NCI-H524 treated with DMSO at 0.1 percent for 48 hours (cell line): ENCODE measurements at places on chromosomes 1 and 21.

GRCh38 chr1:223714849-223715603 lies 2.7 kb downstream of the CAPN2 start:
- DNase-seq: peak; percentile 30

DNA sequence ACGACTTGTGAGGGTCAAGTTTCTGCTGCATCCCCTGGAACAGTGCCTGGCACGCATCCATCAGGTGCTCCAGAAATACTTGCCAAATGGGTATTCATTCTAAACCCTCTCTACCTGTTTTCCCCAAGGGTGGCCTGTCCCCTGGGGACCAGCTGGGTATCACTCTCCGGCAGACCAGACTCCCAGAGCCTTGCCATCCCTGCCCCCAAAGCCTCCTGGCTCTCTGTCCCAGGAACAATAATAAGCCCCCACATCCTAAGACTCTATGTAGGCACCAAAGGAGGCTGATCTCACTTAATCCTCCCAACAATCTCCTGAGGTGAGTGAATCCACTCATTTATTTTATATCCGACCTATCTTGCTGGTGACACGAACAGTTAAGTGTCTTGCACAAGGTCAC lies 96.7 kb downstream of the MRPL37 start:
- peak; percentile 69 for DNase-seq

DNA sequence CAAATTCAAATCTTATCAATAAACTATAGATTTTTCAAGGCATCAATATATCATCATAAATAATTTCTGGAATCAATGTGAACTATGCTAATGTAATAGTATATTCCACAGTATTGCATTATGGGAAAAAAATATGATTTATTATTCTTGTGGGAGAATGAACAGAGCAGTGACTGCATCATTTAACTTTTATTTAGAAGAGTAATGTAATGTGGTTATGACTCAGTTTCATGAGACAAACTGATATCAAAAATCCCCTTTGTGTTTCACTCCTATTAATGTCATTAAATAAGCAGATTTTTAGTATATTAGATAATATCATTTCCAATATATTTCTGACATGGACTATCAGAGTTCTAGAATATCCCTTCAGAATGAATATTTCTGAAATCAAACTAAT lies 187.6 kb downstream of the LRRC40 start:
- DNase-seq: no peak

DNA sequence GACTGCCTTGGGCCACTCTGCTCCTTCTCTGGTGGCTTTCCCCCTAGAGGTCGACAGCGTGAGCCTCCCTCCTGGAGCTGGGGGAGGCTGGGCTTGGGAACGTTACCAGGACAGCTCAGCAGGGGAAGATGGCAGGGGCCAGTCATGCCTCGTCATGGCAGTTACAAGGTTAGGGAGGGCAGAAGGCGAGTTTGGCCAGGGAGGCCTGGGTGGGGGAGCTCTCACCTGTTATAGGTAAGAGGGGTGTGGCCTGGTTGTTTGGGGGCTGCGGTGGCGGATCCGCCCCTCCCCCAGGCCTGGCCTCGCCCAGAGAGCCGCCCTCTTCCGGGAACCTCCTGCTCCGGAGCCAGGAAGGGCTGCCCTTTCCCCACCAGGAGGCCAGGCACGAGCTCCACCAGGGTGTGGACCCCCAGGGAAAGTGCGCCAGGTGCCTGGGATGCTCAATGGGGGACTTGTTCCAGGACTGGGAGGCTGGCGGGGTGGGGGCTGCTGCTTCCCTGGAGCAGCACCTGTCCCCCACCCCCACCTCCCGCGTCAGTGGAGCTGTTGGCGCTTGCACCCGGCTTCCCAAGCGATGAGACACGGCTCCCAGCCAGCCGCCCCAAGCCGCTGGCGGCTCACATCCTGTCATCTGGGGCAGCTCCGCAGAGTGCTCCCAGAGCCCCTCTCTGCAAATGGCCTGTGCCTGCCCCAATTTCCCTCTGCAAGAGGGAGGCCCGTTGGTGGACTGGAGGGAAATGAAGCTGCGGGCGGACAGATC lies 23.6 kb upstream of the PKP1 start:
- no peak for DNase-seq

GRCh38 chr1:165899461-165899941 lies 72.1 kb downstream of the UCK2 start:
- no peak for DNase-seq

- DNase-seq: no peak
Observed at GRCh38 chr1:28326515-28326914, 2.3 kb upstream of the MED18 start.

DNA sequence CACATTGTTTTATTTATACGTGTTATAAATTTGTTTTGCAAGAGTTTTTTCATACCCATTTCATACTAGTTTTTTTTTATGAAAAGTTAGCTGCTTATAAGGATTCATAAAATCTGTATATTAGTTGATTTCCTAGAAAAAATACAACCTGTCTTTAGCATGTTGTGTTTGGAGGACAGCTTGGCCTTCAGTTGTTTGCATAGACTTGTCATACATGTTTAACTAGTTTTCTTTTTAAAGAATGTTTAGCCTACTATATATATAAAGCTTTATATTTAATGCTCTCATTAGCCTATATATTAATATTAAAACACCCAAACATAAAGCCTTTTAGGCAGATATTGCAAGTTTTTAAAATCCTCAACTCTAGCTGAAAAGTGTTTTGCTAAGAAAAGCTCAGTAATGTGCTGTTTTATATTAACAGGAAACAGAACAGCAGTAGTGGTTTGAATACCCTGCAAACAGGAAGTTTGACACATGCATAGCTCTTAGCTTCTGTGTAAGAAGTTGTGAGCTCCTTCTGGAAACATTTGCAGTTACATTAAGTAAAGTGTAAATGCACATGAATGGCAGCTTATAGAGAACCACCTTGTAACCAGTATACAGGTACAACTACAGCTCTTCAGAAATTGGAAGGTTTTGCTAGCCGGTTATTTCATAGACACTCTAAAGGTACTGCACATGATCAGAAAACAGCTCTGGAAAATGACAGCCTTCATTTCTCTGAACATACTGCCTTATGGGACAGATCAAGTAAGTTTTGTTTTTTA lies at the start of gene PRKACB:
Gene PRKACB, plus strand, starts transcription at position 476 of the 770 bp plus-strand sequence. Its CDS starts 91 bp downstream, at position 567.
- no peak for DNase-seq

DNA sequence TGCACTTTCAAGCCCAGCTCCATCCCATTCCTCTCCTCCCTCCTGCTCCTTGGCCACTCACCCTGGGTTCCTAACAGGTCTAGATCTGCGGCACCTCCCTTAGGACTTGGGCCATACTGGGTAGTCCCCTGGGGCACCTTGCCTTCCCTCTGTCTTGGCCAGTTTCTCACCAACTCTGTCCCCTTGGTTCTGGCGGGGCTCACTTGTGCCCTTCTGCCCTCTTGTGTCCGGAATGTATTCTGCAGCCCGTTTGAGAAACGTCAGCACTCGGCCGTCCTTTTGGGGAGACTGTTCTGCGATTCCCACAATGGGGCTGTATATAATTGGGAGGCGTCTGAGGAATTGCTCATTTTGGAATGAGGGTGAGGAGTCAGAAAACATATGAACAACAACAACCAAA lies 162.4 kb downstream of the ZSCAN20 start:
- DNase-seq: no peak

DNA sequence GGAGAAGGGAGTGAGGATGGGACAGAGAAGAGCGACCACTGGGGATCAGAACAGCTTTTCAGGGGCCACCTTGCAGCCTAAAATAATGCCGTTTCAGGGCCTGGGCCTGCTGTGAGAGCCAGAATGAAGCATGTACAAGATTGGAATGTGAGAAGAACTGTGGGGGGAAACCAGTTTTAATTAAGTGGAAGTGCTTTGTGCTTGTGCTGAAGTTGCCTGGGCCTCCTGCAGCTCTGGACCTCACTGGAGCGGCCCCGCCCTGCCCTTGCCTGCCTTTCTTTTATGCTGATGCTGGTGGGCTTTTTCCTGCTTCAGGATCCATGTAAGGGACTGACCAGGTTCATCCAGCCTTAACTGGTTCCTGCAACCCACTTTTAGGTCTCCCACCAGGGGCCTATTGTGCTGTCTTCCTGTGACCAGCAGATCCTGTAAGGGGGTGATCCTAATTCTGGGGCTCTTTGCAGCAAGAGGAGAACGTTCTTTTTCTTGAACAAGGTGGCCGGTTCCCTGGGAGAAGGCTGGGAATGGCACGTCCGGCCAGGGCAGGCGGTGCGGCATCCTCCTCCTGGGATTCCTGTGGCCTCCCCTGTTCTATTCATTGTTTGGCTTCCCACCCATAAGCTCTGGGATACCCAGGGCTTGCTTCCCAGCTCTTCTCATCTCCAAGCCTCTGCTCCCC lies 3.2 kb downstream of the C1orf226 start:
- DNase-seq: no peak

GRCh38 chr21:45975020-45975666 lies 6.4 kb upstream of the COL6A1 start:
- DNase-seq: no peak

DNA sequence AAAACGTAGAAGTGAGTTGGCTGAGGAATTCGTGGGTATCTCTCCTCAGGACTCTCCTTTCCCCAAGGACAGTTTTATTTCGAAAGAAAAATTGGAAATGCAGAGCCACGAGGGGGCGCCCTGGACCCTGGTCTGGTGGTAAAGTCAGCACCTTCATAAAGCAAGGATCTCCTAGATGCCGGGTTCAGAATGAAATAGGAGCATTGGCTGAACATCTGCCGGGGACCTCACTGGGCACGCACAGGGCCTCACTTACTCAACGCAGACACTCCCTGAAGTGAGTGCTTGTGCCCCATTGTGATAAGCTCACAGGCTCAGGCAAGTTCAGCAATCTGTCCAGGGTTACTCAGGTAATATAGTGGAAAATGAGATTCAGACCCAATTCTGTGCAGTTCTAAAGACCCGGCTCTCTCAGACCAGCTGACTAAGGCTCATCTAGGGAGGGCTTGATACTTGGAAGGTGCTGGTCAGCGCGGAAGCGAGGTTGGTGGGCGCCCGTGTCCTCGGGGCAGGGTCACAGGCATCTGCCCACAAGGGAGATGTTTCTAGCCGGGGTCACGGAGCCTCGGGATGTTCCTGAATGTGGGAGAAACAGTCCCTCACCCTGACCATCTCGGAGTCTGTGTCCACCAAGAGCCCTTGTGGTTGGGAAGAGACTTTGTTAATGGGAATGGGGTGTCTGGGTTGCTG lies 55.7 kb upstream of the ETV3 start:
- DNase-seq: peak; percentile 14

- no peak for DNase-seq
Observed at GRCh38 chr1:227447531-227447990, 115.8 kb upstream of the ZNF678 start.

DNA sequence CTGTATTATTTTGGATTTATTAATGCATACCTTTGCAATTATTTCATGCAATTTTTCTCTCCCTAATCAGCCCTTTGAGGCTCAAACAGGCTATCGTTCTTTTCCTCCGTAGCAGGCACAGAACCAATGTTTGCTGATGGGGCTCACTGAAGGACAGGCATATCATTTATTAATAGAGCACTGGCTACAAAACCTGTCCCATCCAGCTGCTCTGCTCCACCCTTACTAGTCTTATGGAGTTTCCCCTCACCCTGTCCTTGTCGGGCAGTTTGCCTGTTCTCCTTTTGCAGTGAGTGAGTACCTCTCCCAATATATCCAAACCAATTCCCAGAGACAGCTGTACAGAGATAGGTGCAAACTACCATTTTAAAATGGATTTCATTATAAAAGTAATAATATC lies 16.6 kb upstream of the FCAMR start:
- no peak for DNase-seq

DNA sequence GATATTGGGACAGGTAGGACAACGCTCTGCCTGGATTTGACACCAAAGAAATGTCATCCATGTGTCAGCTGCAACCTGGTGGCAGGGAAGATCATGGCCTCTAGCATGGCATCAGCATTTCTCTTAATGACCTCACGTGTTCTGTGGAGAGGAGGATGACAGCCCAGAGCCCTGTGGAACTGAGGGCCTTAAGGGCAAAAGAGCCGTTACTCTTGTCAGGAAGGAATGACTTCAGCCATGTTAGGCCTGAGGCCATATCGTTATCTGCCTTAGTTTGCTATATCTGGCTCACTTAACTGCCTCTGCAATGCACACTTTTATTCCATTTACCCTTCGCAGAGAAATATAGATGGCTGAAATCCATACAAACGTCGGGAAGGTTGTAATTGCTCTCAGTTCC lies 83.2 kb upstream of the PBX1 start:
- DNase-seq: no peak

DNA sequence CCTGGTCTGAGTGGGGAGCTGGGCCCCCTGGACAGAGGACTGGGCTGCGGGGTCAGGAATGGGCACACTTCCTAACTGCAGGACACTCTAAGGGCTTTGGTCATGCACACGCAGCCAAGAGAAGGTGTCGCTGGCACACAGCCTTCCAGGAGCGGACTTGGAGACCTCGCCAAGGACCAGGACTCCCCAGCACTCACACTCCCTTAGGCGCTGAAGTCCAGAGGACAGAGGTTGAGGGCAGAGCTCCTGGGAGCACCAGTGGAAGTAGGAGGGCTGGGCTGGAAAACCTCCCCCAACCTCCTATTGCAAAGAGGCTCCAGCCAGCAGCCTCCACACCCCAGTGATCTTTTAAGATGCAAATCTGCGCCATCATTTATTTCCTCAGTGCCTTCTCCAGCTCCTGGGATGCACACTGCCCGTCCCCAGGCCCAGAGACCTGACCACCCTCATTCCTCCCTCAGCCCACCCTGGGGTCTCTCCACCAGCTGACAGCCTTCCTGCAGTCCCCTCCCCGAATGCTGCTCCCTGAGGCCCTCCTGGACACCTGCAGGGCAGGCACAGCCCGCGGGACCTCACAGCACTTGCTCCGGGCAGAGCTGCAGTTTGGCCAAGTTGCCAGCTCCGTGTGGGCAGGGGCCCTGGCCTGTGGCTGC lies 3.0 kb downstream of the TSPEAR start:
- DNase-seq: no peak

- no peak for DNase-seq
Observed at GRCh38 chr1:100131623-100132022, 1.1 kb downstream of the SASS6 start.

DNA sequence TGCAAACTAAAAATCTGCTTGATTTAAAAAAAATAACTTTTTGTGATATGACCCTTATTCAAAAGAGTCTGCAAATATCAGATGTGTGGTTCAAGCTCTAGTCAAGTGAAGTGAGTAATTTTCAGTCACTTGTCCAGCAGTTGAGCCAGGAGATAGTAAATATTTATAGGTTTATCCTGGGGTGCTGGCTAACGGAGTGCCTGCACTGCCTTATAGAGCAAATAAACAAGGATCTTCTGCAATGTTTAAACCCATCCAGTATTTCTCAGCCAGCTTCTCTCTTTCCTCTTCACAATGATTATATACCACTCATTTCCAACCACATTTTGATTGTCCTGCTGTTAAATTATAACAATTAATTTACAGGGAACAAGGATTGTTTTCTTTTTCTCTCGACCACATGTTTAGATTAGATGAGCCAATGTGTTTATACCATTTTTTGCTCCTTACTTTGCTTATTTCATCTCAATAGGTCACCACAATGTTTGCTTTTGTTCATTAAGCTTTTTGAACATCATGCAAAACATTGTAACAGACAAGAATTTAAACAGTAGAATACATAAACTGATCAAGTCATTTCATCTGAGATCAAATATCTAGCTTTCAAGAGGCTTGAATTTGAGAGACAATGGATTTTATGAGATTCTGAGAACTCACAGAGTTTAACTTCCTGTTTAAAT lies 60.3 kb upstream of the GREM2 start:
- no peak for DNase-seq
